Vagina (tissue), 2 donors: ENCODE measurements at places on chromosomes 4 and X. TPM values are rescaled to one million over a fixed set of nuclear protein-coding genes. Genes with fewer than 3 reads are reported as not detected.

The UGT2B15 gene
- not detected for total RNA-seq

DNA sequence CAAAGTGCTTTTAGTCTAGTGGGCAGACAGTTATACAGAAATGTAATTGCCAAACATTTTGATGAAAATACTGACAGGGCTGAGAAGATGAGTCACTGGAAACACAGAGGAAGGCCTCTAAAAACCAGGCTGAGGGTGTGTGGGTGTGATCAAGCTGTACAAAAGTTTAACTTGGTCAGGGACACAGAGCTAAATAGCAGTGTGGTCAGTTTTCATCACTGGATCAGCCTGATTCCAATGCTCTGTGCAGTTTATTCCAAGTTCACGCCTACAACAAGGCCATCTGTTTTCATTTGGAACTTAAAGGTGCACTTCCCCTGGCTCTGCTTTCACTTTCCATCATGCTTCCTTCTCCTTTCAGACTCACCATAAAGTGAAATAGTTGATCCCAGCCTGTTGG is 10.6 kb downstream of the CENPVL3 start:
- H3K4me3 ChIP-seq, result no peak overlapping the region
- no peaks in the 10 kb centered on the region for H3K36me3 ChIP-seq
- DNase-seq, result no peak
- H3K27me3 ChIP-seq, result no peaks in the 10 kb centered on the region
- H3K4me1 ChIP-seq, result no peaks in the 10 kb centered on the region

DNA sequence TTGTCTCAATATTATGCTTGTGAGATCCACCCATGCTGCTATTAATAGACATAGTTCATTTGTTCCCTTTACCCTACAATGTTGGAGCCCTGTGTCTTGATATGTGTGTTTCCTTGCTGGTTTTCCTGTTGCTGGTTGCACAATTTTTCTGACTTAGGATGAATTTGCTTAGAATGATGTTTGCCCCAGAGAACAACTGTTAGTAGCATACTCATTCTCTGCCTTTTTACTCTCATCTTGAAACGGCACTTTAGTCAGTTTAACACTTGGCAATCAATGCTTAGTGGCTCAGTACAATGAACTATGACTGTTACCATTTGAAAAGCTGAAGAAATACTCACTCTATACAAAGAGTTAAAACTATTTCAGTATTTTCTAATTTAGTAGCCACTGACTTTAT is 158.8 kb upstream of the NDST4 start:
- no peaks in the 10 kb centered on the region for H3K36me3 ChIP-seq
- no peak overlapping the region for H3K4me3 ChIP-seq
- H3K27me3 ChIP-seq, result no peaks in the 10 kb centered on the region
- DNase-seq, result no peak

- no peak overlapping the region for H3K27ac ChIP-seq
- H3K4me3 ChIP-seq, result no peak overlapping the region
- H3K27me3 ChIP-seq, result no peaks in the 10 kb centered on the region
- no peaks in the 10 kb centered on the region for H3K36me3 ChIP-seq
- DNase-seq, result no peak
These were observed 22.0 kb downstream of the MTMR1 start for GRCh38 chrX:150715184-150715583.

- H3K4me1 ChIP-seq, result peaks cover 2% of the 10 kb centered on the region
- H3K27me3 ChIP-seq, result no peaks in the 10 kb centered on the region
- no peak for DNase-seq
- no peak overlapping the region for H3K27ac ChIP-seq
- no peaks in the 10 kb centered on the region for H3K36me3 ChIP-seq
These were observed 7.9 kb downstream of the RAB33A start for GRCh38 chrX:130179579-130180215.

DNA sequence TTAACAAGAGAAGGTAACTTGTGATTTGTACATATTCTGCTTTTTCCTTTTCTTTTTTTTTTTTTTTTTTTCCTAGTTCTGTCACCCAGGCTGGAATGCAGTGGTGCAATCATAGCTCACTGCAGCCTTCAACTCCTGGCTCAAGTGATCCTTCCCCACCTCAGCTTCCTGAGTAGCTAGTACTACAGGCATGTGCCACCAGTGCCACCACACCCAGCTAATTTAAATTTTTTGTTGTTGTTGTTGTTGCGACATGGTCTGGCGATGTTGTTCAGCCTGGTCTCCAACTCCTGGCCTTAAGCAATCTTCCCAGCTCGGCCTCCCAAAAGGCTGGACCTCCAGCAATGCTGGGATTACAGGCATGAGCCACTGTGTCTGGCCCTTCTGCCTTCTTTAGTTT is 1.5 kb upstream of the TACR3 start:
- DNase-seq, result no peak
- H3K27ac ChIP-seq, result no peak overlapping the region
- H3K4me3 ChIP-seq, result no peak overlapping the region
- no peaks in the 10 kb centered on the region for H3K27me3 ChIP-seq

DNA sequence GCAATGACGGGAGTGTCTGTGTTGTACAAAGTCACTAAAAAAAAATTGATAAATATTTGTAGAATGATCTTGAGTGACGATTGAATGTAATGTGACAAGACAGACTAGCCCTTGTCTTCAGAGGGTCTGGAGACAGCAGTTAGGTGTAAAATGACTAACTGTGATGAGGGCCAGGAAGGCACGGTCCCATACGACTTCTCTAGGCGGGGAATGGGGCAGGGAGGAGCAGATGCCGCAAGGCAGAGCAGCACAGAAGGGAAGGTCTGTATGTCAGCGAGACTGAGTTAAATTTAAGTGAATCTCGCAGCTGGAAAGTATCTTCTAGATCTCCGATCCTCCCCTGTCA is 405 bp downstream of the CENPE start:
- no peaks in the 10 kb centered on the region for H3K36me3 ChIP-seq
- no peaks in the 10 kb centered on the region for H3K27me3 ChIP-seq
- peak overlapping the region; percentile 65 for H3K27ac ChIP-seq
- peak overlapping the region; percentile 59 for H3K4me3 ChIP-seq

The MAP9 gene
- total RNA-seq, result 3.4 TPM

DNA sequence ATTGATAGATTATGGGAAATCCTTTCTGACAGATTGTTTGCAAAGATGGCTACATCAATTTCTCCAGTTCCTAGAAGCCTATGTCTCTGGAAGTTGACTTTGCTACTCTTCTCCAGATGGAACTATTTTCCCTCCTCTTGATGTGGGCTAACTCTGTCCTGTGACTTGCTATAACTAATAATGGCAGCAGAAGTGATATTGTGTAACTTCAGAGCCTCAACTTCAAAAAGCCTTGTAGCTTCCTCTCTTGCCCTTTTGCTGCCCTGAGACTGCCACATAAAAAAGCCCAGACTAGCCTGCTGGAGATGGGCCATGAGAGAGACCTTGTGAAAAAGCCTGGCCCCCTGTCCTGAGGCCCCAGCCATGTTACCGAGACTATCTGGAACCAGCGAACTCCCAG is 210.7 kb upstream of the SLC7A11 start:
- H3K27me3 ChIP-seq, result no peaks in the 10 kb centered on the region
- peaks cover 14% of the 10 kb centered on the region for H3K4me1 ChIP-seq
- H3K4me3 ChIP-seq, result no peak overlapping the region

DNA sequence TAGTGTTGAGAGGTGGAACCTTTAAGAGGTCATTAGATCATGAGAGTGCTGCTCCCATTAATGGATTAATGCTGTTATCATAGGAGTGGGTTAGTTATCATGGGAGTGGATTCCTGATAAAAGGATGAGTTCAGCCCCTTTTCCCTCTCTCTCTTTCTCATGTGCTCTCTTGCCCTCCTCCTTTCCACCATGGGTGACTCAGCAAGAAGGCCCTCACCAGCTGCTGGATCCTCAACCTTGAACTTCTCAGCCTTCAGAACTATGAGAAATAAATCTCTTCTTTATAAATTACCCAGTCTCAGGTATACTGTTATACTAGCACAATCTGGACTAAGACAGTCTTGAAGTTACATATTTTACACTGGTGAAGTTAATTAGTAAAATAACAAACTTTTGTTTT is 10.0 kb upstream of the CDKL5 start:
- DNase-seq, result no peak
- no peak overlapping the region for H3K4me3 ChIP-seq
- no peaks in the 10 kb centered on the region for H3K36me3 ChIP-seq

- no peak overlapping the region for H3K27ac ChIP-seq
- no peaks in the 10 kb centered on the region for H3K36me3 ChIP-seq
- H3K27me3 ChIP-seq, result no peaks in the 10 kb centered on the region
- DNase-seq, result no peak
- H3K4me1 ChIP-seq, result peaks cover 6% of the 10 kb centered on the region
- H3K4me3 ChIP-seq, result no peak overlapping the region
These were observed 125.9 kb downstream of the FAM53A start for GRCh38 chr4:1558205-1558604.

- no peak for DNase-seq
- H3K36me3 ChIP-seq, result no peaks in the 10 kb centered on the region
- no peak overlapping the region for H3K27ac ChIP-seq
These were observed 36.2 kb upstream of the USP38 start for GRCh38 chr4:143148521-143148920.

The GBA3 gene
- not detected for total RNA-seq

The TASL gene
- total RNA-seq, result 0.49 TPM

DNA sequence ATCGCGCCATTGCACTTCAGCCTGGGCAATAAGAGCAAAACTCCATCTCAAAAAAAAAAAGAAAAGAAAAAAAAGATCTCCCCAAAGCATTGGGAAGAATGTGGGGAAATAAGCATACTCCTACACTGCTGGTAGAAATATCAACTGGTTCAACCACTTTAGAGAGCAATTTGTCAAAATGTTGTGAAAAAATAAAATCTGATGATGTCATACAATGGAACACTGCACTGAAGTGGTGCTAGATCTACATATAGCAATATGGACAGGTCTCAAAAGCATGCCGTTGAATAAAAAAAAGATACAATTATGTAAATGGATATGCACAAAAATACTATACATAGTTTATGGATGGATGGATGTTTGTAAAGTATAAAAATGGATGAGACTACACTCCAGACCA is 18.3 kb upstream of the HUWE1 start:
- H3K27me3 ChIP-seq, result no peaks in the 10 kb centered on the region
- no peak overlapping the region for H3K4me3 ChIP-seq
- no peaks in the 10 kb centered on the region for H3K36me3 ChIP-seq
- no peak overlapping the region for H3K27ac ChIP-seq
- no peak for DNase-seq
